GM12878 (cell line): ENCODE measurements at places on chromosomes 12 and 14.

DNA sequence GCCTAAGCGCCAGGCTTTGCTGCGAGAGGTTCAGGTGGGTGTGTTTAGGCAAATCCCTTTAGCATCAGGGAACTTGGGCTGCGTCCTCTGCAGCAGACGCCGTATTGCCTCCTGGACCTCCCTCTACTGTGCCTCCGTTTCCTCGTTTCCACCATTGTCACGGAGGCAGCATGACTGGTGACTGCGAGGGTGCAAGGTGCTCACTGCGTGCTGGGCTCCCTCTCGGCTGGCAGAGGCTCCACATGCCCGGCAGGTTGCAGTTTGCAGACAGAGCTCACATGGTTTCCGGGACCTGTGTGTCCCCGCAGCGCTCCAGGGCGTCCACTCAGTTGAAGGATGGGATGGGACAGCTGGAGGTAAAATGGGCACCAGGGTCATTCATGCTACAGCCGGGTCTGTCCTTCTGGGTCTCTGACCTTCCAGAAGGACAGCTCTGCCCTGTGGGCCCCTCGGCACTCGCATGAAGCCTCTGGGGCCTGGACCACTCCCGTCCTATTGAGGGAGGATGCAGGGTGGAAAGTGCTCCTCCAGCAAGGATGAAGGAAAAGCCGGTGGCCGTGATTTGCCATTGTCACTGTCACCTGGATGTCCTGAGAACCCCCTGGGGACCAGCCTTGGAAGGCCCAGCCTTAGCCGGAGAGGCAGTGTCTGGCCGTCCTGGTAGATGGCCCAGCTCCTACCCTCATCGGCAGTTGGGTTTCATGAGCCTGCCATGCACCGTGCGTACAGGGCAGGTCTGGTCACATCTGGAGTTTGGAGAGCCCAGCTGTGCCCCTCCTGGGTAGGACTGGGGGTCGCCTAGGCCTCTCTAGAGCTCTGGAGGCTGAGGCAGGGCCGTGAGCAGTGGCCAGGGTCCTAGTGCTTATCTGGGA lies 146.5 kb downstream of the KIF26A start:
- DNase-seq: no peak

GRCh38 chr14:24880689-24881088 lies 169.3 kb downstream of the STXBP6 start:
- DNase-seq: no peak

- DNase-seq: no peak
Measured at GRCh38 chr12:101795013-101795412, 35.7 kb downstream of the GNPTAB start.

GRCh38 chr12:113059071-113059595 lies 2.6 kb downstream of the DTX1 start:
- no peak for DNase-seq

GRCh38 chr12:5259523-5259922 lies 172.4 kb upstream of the NTF3 start:
- no peak for DNase-seq

DNA sequence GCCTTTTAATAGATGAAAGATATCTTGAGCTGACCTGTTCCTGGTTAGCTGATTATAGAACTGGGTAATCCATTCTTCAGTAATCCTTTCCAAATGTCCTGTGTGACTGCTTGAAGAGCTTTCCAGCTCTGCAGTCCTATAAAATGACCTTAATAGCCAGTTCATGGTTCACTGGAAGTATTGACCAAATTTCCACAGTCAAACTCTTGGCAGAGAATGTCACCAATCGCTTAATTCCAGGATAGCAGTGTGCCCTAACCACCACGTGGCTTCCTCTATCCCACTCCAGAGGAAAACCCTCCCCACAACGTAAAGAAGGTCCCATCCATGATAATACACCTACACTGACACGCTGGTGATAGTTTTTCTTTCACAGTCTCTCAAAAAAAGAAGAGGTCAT lies 17.4 kb downstream of the PRKAB1 start:
- DNase-seq: no peak

GRCh38 chr12:112354399-112354798 lies 27.8 kb downstream of the HECTD4 start:
- DNase-seq: no peak

- no peak for DNase-seq
Measured at GRCh38 chr14:49196327-49196726, 389.9 kb downstream of the RPS29 start.

DNA sequence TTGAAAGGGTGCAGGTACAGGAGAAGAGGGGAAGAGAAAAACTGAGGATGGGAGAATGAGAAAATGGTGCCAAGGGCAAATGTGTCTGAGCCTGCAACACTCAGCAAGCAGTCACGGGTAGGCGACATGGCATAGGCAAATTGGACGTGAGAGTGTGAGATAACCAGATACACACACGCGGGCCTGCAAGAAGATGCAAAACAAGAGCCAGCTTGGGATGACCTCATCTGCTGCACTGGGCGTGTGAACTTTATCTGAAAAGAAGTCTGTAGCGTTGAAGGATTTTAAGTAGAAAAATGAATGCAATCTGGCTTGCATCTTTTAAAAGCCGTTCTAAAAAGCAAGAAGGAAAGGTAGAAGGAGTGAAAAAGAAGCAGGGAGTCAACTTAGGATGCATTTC lies 160.4 kb downstream of the NTF3 start:
- no peak for DNase-seq

GRCh38 chr14:68792979-68793733 lies at the start of gene ZFP36L1:
Gene ZFP36L1 (minus strand): TSS chr14:68793067. CDS start chr14:68792938, 129 bp downstream.
- peak; percentile 85 for DNase-seq
